Stimulated activated CD8-positive, alpha-beta memory T cell treated with anti-CD3 and anti-CD28 coated beads, Interleukin-15, amount 100 ng/mL, for 24 hours (primary cell): ENCODE measurements at places on chromosomes 3 and 15.

- DNase-seq, result no peak
These were observed 25.7 kb upstream of the DYNC1LI1 start for GRCh38 chr3:32596282-32596908.

DNA sequence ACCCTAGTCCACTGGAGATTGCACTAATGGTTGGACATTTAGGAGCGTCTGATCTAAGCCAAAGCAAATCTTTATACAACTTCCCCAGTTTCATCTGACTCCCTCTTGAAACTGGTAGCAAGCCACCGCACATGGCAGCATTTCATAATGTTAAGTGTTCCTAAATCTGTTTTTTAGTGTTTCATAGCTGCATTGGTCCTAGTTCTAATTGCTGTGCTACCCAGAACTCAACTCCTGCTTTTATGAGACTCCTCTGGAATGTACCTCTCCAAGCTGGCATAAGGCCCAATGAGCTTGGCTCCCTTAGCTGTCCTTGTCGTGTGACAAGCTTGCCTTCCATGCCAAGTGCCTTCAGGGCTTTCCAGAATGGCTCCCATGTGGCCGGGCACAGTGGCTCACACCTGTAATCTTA is 65.3 kb upstream of the FLNB start:
- DNase-seq, result no peak

GRCh38 chr15:51505251-51505650 is 117.3 kb downstream of the DMXL2 start:
- no peak for DNase-seq

GRCh38 chr3:185521349-185522138 is 22.7 kb upstream of the TMEM41A start:
- DNase-seq, result no peak

DNA sequence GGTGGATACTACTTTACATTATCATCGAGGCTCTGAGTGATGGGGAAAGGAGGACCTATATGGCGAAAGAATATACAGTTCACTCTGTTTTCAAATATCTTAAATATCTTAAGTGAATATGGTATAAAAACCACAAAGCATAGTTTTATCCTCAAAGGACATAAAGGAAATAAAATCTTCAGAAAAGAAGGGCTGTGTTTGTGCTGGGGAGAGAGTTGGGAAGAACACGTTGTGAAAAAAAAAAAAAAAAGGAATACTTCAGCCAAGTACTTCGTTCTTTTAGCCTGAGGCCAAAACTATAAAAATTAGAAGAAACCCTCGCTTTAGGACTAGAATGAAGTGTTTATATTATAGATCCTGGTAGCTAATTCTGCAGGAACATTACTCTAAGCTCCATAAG is 10.2 kb upstream of the TMEM212 start:
- no peak for DNase-seq

- DNase-seq, result no peak
These were observed 191.1 kb downstream of the KCNAB1 start for GRCh38 chr3:156311431-156311830.

GRCh38 chr3:194879126-194879877 is 193.6 kb downstream of the FAM43A start:
- DNase-seq, result no peak

- DNase-seq, result no peak
These were observed 72.1 kb downstream of the APBA2 start for GRCh38 chr15:28957606-28958498.

DNA sequence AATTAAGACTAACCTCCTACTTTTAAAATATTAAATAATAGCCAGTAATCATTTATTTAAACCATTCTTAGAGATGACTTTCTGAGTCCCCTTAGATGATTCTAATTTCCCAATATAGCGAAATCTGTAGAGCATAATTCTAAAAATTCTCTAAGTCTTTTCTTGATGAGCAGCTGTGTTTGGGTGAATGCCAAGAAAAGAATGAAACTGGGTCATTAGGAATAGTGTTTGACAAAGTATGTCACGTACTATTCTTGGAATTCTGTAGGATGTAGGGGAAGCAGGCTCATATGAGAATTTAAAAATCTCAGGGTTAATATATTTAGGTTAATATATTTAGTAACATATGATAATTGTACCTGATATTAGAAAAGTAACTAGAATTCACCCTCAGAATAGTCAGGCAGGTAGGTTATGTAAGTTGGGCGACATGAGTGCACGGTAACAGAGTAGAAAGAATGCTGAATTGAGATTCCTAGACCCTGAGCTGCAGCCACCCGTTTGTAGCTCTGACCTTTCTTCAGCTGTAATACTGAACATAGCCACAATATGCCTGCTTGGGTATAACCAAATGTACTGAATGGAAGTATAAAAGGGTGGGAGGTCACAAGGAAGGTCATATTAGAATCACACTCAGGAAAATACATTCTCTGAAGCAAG is 524.3 kb downstream of the UNC13C start:
- no peak for DNase-seq

GRCh38 chr3:128076483-128077201 is 24.4 kb downstream of the SEC61A1 start:
- DNase-seq, result no peak

DNA sequence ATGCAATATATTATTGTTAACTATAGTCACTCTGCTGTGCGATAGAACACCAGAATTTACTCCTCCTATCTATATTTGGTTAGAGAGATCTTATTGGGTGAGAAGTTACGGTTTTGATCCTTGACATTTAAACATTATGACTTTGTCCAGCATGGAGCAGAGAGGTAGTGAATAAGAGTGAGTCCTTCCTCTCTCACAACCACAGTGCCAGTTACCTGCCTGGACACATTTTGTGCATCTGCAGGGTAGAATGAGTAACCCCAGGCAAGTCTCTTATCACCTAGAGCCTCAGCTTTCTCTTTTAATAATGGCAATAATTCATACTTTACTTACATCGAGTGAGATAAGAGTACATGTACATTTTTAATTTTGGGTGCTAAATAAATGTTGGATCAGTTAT is 24.1 kb downstream of the KAT2B start:
- DNase-seq, result no peak

DNA sequence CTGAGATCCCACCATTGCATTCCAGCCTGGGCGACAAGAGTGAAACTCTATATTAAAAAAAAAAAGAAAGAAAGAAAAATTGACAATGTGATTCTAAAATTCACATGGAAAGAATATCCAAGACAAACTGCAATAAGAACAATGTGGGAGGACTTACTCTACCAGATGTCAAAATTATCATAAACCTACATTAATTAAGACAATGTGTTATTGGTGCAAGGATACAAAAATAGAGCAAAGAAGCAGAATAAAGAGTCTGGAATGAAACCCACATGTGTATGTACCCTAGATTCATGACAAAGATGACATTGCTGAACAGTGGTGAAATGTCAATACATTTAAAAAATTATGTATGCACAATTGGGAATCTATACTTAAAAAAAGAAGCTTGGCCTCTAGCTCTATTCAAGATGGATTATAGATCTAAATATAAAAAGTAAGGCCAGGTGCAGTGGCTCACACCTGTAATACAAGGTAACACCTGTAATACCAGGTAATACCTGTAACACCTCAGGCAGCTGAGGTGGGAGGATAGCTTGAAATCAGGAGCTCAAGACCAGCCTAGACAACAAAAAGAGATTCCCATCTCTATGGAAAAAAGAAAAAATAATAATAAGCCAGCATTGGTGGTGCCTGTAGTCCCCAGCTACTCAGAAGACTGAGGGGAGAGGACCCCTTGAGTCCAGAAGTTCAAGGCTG is 45.7 kb downstream of the ZBTB11 start:
- no peak for DNase-seq

GRCh38 chr3:43210049-43211027 is 76.0 kb upstream of the SNRK start:
- no peak for DNase-seq

DNA sequence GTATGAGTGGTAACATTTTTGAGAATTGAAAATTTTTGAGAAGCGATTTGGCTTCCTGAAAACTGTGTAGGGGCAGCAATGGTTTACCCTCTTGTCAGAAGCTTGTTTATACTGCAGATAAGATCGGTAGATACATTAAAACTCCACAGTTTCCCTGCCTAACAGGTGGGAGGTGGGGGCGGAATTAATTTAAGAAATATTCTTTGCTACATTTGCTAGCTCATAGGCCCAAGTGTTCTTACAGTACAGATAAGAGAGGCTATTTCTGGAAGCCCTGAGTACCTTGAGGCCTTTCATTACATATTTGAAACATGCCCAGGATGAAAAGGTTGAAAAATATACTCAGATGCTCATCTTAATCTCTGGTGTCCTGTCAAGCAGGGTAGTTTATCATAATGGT is 285.5 kb downstream of the UBE2E2 start:
- no peak for DNase-seq

DNA sequence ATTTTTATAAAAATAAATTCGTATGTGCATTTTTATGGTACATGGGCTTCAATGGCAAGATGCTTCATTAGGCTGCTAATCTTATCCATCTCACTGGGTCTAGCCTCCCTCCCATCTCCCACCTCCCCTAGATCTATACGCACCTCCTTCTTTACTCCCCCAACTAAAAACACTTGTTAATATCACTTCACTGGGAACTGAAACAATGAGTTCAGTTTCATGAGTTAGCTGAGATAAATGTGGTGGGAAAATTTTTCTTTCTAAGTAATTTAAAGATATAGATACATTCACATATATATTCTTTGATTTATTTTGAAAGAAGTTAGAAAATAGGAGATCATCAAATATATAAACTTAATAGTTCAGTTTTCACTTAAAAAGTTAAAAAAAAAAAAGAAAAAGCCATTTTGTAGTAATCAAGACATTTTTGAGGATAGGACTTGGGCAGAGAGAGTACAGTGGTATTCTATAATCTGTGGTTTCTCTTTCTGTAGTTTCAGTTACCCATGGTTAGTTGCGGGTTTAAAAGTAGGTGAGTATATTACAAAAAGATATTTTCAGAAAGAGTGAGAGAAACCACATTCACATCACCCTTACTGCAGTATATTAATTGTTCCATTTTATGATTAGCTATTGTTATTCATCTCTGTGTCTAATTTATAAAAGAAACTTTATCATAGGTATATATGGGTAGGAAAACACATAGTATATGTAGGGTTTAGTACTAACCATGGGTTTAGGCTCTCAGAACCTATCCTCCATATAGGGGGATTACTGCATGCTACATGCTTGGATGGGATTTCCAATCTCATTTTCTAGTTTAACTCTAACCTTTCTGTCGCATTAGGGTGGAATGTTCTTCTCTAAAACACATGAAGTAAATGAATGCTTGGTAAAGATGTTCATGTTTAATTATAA is 316.0 kb upstream of the CBLB start:
- no peak for DNase-seq

GRCh38 chr3:76051145-76051544 is 265.8 kb upstream of the ZNF717 start:
- no peak for DNase-seq

DNA sequence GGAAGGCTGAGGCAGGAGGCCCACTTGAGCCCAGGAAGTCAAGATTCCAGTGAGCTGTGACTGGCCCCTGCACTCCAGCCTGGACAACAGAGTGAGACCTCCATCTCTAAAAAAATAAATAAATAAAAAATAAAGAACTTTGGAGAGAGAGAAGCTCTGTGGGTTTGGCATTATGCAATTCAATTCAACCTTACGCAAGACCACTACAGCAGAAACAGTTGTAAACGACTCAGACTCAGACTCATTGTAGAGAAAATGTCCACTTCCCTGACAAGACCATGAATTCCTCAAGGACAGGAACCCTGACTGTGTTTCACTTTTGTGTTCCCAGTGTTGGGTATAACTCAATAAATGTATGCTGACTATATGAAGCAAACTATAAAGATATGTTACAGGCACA is 90.3 kb upstream of the C3orf80 start:
- no peak for DNase-seq
